ENCODE measurements at places on chromosomes 5 and 9.

- no peak for DNase-seq
Measured at GRCh38 chr9:85262333-85262732, 479.4 kb downstream of the AGTPBP1 start.

- no peak for DNase-seq
Measured at GRCh38 chr5:131630963-131631350, 4.1 kb downstream of the RAPGEF6 start.

DNA sequence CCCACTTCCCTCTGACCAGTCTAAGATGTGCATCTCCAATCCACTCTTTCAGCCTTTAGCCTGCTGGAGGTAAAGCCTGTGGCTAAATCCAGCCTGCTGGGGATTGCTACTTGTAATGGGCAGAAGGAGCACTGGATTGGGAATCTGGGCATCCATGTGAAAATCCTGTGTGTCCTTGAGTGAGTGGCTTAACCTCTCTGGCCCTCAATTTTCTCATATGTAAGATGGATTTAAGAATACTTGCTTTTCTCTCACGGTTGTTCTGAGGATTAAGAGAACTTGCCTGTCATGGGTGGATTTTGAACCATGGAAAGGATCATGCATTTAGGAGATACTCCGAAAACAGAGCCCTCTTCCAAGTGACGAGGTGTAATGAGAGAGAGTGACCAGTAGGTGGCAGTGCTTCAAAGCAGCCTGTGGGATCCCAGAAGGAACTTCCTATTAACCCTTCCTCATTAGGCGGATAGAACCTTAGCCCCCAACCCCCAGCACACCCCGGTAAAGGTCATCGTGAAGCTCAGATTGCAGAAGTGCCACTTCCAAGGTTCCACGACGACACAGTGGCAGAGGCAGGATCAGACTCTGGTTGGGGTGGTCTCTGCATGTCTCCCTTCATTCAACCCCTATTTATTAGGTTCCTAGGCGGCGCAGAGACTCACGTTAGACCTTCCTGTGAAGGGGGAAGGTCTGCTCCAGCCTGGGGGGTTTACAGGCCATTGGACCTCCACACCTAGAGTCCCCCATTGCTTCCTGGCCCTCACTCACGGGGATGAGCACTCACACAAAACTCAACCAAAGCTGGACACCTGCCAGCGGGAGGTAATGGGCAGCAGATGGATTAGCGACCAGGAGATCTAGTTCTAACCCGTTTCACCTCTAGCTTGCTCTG, 68.7 kb upstream of the ZNF618 start:
- no peak for DNase-seq

GRCh38 chr9:75027187-75028107, 646 bp downstream of the CARNMT1 start:
- peak; percentile 58 for DNase-seq

DNA sequence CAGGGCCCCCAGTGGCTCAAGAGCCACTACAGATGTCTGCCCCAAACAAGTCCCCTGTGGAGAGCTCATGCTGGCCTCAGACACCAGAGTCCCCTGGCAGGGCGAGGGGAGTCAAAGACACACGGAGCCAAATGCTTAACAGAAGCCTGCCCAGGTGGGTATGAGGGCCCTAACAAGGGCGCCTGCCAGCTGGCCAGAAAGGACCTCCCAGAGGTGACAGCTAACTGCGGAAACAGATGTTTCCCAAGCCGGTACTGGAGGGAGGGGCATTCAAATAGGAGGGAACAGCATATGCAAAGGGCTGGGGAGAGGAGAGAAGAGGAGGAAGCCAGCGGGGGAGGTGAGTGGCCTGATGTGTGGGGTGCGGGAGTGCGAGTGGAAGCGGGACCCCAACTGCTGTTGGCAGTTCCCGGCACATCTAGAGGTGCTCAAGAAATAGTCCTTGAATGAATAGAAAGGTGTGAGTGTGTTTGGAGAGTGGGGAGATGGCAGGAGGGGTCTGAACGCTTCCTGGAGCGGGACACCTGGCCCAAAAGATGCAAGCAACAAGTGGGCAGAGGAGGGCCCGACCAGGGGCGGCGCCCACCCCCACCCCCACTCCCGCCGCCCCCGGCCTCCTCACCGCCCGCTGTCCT, 824 bp downstream of the MXD3 start:
- peak; percentile 53 for DNase-seq

DNA sequence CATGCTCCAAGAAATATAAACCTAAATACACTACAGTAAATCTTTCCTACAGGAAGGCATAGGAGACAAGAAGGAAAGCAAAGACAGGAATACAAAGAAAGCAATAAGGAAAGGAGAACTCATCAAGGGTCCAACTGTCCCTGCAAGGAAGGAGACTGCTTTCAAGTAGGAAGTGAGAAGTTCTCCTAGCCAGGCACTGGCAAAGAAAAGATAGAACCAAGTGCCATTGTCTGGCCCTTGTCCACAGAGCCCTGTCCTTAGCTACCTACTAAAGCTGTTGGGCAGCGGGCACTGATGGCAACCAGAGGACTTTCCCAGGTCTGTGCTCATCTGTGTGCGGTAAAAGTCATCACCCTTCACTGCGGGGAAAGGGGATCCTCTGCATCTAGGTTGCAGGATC, 108.2 kb downstream of the KLHL3 start:
- DNase-seq = no peak

- DNase-seq = no peak
Measured at GRCh38 chr5:122201365-122201764, 72.0 kb downstream of the ZNF474 start.

DNA sequence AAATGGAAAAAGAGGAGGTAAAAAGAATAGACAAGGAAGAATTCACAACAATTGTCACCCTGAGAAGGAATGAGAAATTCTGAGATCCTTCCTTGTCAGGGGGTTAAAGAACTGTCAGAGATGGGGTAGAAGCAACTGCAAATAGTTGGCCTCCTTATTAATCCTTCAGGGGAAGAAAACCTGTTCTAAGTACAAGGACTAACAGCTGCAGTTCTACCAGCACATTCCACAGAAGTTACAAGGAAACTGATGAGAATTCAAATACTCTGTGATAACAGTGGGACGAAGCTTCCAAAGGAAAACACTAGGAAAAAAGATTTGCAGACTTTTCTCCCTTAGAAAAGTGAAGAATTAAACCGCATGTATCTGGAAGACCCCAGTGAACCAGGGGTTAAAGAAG, 93.7 kb downstream of the OR2K2 start:
- no peak for DNase-seq

- no peak for DNase-seq
Measured at GRCh38 chr5:1648806-1649205, 125.0 kb upstream of the LPCAT1 start.

- DNase-seq = no peak
Measured at GRCh38 chr5:23027331-23027730, 174.2 kb upstream of the CDH12 start.

GRCh38 chr5:52801329-52801728, 13.6 kb downstream of the ITGA1 start:
- no peak for DNase-seq

DNA sequence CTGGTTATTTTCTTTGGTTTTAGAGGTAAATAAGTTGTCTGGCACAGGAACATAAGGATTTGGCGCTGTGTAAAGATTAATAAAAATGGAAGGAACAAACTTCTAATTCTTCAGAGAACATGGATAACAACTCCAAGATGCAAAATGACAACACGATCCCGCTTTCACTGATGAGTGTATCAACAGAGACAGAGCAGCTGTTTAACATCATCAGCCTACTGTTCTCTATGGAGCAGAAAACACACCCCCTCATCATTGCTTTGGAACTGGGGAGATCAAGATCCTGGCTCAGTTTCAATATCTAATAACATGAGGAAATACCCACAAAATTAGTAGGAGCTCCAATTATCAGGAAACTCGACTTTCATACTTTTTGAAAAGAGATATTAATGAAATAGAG, 8.3 kb upstream of the GAS1 start:
- no peak for DNase-seq

- DNase-seq = no peak
Measured at GRCh38 chr5:121841892-121842291, 9.8 kb upstream of the FTMT start.

DNA sequence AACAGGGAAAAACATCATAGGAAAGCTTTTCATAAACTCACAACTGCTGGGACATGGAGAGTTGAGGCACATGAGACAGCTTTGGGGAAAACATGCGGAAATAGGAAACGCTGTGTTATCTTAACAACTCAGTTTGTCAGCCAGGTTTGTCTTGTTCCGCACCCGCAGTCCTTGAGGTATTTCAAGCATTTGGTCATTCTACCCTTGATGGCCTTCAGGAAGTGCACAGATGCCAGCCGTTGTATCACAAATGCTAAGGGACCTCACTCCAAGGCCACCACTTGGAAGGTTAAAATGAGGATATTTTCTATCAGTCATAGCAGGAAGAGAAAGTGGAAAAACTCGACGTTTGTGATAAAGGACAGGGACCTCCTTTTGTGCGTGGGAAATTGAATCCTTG, 83.8 kb downstream of the TRIO start:
- no peak for DNase-seq

DNA sequence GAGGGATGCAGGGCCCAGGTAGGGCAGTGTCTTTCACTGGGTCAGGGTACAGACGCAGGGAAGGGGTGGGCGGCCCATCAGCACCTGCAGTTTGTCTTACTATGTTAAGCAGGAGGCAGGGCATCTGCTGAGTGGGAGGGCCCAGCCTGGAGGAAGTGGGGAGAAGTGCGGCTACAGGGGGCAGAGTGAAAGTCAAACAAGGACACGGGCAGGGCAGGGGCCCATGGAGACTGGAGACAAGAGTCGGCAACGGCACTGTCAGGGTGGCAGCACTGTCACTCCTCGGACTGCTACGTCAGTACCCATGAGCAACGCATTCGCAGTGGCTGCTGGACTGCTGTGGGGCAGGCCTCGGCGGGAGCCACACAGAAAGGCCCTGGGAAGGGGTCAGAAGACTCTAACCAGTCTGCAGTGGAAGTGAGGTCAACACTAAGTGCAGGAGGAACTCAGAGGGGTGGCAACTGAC, 19.7 kb downstream of the CAMSAP1 start:
- DNase-seq = no peak

DNA sequence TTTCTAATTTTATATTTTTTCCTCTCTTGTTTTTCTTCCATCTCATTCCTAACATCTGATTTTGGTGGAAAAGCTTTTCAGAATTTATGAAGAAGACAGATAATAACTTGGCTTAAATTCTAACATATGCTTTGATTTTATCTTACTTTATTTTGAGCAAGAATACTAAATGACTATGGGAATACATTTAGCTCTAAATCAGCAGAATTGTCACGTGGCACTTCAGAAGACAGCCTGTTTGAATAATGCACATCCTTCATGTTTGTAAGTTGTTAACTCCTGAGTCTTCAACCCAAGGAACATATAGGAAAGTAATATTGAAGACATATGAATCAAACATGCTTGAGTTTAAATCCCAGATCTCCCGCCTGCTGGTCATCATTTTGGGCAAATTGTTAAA, 90.3 kb downstream of the NTRK2 start:
- no peak for DNase-seq

DNA sequence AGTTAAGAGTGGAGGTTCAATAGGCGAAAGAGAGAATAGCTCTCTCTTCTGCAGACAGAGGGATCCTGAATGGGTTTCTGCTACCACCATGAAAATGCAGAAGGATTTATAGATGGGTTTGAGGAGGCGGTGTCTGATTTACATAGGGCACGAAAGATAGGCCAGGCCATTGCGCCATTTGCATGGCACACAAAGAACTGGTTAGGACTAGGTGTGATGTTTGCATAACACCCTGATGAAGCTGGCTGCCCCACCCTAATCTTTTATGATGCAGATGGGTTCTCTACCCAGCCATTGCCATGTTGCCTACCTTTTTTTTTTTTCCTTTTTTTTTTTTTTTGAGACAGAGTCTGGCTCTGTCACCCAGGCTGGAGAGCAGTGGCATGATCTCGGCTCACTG, 51.4 kb upstream of the PDZD2 start:
- DNase-seq = no peak

DNA sequence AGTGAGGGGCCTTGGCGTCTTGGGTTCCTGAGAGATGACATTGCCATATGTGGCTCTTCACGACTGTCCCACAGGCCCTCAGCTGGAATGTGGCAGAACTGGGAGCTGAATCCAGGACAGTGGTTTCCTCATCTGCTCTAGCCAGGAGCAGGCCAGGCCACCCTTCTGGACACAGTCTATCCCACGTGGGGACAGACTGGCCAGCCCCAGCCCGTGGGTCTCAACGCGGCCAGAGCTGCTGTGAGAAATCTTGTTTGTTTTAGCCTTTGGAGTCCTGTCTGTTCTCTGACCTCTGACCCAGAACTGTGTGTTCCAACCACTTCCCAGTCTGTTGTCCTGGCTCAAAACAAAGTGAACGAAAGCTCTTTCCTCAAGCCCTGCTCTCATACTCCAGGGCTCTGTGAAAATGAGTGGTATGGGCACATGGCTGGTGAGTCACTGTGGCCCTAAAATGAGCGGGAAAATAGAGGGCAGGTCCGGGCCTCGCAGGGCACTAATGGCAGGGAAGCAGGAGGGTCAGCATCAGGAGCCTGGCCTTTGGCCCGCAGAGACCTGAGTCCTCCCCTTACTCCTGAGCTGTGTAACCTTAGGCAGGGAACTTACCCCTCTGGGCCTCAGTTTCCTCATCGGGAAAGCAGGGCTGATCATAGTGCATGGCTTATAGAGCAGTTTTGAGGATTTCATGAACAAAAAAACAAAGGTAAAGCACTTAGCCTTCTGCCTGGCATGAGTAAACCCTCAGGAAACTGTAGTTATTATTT, 34.8 kb upstream of the GLRX start:
- DNase-seq = peak; percentile 87

DNA sequence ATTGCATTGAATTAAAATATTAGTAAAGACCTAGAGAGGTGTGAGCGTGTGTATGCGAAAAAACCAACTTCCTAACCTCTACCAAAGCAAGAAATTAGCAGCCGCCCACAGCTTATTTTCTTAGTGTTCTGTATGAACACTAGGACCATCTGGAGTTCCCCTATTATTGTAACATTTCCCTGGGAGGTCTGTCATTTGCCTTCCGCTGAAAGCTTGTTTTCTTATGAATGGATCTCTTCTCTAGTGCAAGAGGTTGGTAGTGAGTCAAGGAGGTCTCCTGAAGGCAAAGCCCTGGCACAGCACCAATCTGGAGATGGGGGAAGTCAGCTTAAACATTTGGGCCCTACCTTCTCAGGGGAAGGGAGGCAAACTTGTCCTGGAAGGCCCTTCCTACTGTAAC, 10.8 kb downstream of the TNFSF8 start:
- DNase-seq = no peak

GRCh38 chr5:179764056-179764455, 29.7 kb upstream of the LTC4S start:
- no peak for DNase-seq

DNA sequence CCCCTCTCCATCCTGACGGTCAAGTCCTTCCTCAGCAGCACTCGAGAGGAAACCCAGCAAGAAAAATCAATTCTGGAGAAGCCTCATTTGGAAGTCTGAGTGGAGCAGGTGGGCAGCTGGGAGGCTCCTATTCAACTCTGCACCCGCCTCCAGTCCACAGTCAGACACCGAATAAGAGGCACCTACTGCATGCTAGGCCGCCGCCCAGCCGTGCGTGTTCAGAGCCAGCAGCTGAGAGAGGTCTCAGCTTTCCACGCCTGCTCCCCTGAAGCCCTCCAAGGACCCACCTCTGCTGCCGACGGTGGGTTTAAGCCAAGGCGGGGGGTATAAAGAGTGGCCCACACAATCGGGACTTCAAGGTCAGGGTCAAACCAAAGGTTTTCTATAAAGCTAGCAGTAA, 41.9 kb downstream of the VAV2 start:
- DNase-seq = peak; percentile 38

- no peak for DNase-seq
Measured at GRCh38 chr5:144195448-144195847, 24.8 kb downstream of the KCTD16 start.
